Left ventricle myocardium superior (tissue), 1 donor: ENCODE measurements at places on chromosomes 4 and X. TPM values are rescaled to one million over a fixed set of nuclear protein-coding genes. Genes with fewer than 3 reads are reported as not detected.

DNA sequence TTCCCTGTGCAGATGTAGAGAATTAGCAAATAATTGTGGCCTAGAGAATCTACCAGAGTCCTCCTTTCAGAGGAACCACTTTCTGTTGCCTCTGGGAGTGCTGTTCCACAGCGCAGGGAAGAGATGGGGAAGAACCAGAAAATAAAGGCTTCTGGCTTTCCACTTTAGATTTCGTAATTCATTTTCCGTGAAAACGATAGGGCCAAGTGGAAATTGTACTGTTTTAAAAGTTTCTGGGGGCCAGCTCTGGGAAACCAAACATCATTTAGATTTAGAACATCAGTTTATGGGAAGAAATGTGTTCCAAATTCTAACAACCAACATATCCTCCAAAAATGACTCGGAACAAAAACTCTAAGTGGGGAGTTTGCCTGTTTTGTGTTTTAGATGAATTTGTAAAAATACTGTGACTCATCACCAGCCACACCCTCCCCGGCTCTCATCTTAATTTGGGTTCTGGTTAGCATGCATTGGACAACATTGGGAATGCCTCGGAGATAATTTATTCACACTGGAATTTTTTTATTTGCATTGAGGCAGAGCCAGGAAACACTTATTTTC is 65.2 kb upstream of the LNX1 start:
- no peak for DNase-seq

- peak; percentile 70 for DNase-seq
Measured at GRCh38 chr4:99808260-99808857, 8.3 kb upstream of the DAPP1 start.

DNA sequence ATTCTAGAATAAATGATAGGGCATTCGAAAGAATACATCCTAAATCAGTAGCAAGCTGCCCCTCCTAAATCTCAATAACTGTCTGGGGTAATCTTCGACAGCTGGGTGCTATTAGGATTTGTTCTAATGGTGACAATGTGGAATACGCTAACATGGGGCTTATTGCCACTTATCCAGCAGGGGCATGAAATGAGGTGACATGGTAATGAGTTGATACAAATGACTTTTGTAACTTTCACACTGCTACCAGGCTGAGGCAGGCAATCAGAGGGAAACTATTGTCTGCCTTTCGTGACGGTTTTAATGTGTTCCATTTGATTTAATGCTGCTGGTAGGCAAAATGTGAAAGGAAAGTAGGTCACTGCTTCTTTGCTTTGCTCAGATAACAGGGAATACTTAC is 1047.4 kb upstream of the PABPC4L start:
- no peak for DNase-seq

NEXMIF gene
- total RNA-seq: 0.32 TPM

GRCh38 chr4:140237616-140238350 is 83.8 kb upstream of the MAML3 start:
- DNase-seq: peak; percentile 85

GRCh38 chrX:46381630-46382029 is 163.6 kb downstream of the ZNF674 start:
- no peak for DNase-seq

GRCh38 chrX:140425712-140426395 is 79.0 kb downstream of the SOX3 start:
- DNase-seq: no peak

DNA sequence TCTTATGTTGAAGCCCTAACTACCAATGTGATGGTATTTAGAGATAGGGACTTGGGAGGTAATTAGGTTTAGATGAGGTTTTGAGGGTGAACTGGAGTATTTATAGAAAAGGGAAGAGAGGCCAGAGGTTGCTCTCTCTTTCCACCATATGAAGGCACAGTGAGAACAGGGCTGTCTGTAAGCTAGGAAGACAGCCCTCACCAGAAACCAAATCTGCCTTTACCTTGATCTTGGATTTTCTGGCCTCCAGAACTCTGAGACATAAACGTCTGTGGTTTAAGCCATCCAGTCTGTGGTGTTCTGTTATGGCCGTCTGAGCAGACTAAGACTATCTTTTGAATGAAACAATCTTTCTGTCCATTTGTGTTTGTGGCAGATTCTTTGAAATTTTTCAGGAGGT is 223.7 kb downstream of the PDHA2 start:
- DNase-seq: no peak

ADAD1 gene
- not detected for total RNA-seq

- DNase-seq: no peak
Measured at GRCh38 chr4:15729910-15730533, 27.2 kb downstream of the BST1 start.

DNA sequence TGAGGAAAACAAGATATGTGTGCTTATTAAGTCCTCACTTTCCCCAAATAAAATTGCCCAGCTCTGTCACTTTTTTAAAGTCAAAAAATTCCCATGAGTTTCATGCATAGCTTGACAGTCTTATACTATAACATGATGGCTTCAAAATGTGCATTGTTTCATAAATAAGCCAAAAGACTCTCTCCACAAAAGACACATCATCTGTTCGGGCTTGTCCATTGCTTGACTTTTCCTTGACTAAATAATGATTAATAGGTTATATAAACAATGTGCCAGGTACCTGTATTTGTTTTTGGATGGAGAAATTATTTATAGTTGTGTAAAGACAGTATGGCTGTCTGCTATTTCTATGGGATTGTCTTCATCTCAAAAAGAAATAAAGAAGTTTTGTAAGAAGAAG is 329.2 kb upstream of the KLF3 start:
- DNase-seq: no peak

MXRA5 gene
- total RNA-seq: 1.7 TPM

DNA sequence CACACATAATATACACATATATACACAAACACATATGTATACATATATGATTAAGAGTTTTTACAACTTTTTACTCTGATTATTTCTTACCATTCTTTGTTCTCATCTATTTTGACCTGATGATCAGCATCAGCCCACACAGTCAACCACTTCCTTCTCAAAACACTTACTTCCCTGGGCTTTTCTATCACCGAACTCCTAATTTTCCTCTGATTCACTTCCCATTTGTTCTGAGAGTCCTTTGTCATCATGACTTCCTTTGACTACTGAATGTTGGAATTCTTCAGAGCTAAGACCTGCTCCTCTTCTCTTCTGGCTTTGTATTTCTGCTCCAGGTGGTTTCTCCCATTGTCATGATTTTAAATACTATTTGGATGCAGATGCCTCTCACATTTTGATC is 209.5 kb upstream of the AFF2 start:
- DNase-seq: no peak

CEP135 gene
- 2.5 TPM for total RNA-seq

TBX22 gene
- total RNA-seq: not detected

DNA sequence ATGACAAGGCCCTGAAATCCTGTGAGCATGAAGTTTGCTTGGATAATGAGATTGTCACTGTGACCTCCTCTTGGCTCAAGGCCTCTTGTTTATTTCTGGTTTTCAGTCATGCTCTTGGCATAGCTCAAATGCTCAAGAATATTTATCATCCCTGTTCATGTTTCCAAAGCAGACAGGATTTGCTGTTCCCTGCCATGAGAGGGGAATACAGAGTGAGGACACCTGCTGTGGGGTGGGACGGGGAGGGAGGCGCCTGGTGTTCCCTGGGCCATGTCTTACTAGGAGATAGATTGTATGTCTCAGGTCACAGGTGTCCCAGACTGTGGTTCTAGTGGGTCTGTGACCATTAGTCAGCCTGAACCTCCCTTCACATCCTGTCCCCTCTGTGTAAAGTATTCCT is 34.9 kb upstream of the SH3RF1 start:
- DNase-seq: no peak

- DNase-seq: peak; percentile 41
Measured at GRCh38 chr4:143375326-143376073, 38.8 kb downstream of the GAB1 start.
